T-helper 17 cell (primary cell): ENCODE measurements at places on chromosomes 6 and 20. TPM values are rescaled to one million over a fixed set of nuclear protein-coding genes. Genes with fewer than 3 reads are reported as not detected.

DAAM2 gene
- not detected for total RNA-seq

GRCh38 chr20:50551288-50551687, 41.1 kb downstream of the PTPN1 start:
- DNase-seq = no peak

COL9A3 gene
- not detected for total RNA-seq

GRCh38 chr6:16206595-16207037, 31.8 kb upstream of the GMPR start:
- DNase-seq = no peak

LRRC73 gene
- 0.37 TPM for total RNA-seq

TPBG gene
- 2.5 TPM for total RNA-seq

- DNase-seq = no peak
Measured at GRCh38 chr20:13817342-13817741, 32.5 kb downstream of the NDUFAF5 start.

- DNase-seq = no peak
Measured at GRCh38 chr6:155372256-155372655, 58.0 kb upstream of the TFB1M start.

- DNase-seq = no peak
Measured at GRCh38 chr6:22892452-22892851, 323.1 kb downstream of the HDGFL1 start.

DNA sequence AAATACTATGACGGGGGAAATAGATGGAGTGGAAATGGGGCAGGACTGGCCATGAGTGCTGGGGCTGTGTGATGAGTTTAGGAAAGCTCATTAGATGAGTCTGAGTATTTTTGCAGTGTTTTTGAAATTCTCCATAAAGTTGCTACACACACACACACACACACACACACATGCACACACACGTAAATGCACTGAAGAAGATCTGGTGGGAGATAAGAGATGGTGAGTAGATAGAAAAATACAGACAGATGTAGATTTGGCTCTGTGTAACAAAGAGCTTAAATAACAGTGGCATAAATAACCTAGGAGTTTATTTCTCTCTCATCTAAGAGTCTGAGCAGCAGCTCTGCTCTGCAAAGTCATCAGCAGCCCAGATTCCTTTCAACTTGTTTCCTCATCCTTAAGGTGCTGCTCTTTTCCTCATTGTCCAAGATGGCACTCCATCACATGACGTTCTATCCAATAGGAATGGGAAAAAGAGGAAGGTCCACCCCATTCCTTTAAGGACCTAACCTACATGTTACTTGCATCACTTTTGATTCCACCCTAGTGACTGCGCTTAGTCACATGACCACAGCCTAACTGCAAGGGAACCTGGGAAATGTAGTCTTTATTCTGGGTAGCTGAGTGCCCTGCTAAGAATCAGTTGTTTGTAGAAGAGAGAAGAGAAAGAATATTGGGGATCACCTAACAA, 76.4 kb downstream of the EYA2 start:
- no peak for DNase-seq

CD40 gene
- total RNA-seq = 0.68 TPM

- DNase-seq = no peak
Measured at GRCh38 chr6:70680396-70680795, 12.7 kb downstream of the SMAP1 start.

DNA sequence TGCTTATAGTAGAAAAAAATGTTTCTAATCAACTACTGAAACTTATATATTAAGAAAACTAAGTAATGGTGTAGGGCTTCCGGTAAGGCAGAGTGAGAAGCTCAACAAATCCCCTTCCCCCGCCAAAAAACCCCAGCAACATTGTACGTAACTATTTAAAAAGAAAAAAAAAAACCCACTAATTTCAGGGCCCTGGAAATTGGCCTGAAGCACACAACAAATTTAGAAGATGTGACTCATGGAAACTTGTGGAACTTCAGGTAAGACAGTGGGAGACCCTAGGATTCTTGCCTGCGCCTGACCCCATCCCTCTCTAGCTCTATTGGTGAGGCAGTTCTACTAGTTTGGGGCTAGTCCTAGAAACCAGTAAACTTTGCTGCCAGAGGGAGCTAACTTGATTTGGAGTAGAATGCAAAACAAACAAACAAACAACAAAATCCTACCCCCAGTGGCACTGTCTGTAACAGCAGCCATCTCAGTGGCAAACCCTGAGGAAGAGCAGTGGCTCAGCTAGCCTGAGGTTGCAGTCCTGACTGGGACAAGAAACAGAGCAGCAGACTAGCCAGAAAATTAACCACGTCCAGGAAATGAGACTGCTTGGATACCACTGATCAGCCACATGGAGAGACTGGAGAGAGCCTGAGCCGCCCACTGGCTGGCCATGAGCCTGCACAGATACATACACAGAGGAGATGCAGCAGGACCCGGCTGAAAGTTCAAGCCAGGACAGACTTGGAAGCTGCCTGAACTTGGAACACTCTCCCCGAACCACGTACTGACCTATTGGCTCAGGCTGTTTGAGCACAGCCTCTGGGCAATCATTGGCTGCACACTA, 135.1 kb downstream of the TBXT start:
- DNase-seq = no peak

DNA sequence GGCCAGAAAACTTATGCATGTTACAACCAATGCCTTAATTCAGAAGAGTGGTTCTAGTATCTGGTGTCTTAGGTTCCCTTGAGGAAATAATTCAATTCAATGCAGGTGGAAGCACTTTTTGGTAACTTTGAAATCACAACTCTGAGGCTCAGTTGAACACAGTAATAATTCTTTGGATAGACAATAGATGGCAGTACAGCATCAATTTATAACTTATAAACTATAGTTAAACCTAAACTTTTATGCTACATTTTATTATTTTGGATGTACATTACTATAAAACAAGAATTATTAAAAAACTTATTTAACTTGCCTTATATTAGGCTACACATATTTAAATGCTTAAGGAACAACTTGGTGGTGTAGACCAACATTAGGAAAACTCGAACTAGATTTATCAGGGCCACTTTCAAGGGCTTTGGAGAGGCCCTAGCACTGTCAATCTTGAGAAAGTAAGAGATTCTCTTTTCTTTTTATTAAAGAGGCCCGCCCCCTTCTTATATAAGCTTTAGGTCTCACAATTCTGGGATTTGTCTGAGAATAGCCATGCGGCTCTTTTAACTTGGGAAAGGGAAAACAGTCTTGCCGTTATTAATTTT, 85.9 kb downstream of the CRYBG1 start:
- DNase-seq = no peak

- no peak for DNase-seq
Measured at GRCh38 chr6:145895802-145896201, 68.4 kb downstream of the SHPRH start.

CDSN gene
- total RNA-seq = not detected
